ENCODE measurements at places on chromosomes 12 and 14.

DNA sequence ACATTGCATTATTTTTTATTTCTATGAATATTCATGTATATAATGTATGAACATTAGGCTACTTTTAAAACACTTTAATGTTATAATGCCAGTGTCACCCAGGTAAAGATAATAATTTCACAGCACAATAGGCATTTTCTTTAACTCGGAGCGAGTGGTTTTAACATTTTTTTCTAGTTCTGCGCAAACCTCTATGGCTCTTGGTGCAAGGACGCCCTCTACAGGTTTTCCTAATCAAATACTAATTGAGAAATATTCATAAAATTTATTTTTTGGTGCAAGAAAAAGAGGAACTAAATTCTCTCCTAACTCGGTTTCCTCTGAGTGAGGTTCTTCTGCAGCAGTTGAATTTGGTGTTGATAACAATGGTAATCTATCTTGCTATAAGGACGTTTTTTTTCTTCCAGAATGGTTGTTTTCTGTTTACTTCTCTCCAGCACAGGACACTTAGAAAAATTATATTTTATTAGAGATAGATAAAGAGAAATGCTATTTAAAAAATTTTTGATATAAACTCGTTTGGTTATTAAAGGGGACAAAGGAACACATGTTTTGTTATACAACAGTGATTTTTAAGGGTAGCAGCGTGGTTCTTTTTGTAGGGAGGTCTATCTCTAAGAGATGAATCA is 2.4 kb upstream of the WIF1 start:
- H3K4me1 ChIP-seq = peaks cover 9% of the 10 kb centered on the region
- no peak overlapping the region for H3K27ac ChIP-seq
- no peaks in the 10 kb centered on the region for H3K36me3 ChIP-seq
- H3K4me3 ChIP-seq = no peak overlapping the region

GRCh38 chr14:64681796-64682710 is 22.2 kb upstream of the PLEKHG3 start:
- no peak overlapping the region for H3K4me3 ChIP-seq
- DNase-seq = no peak
- H3K27me3 ChIP-seq = peaks cover 4% of the 10 kb centered on the region
- H3K27ac ChIP-seq = no peak overlapping the region

GRCh38 chr12:65535946-65536345 is 257.5 kb downstream of the MSRB3 start:
- DNase-seq = no peak
- H3K27ac ChIP-seq = no peak overlapping the region
- H3K27me3 ChIP-seq = no peaks in the 10 kb centered on the region
- H3K4me1 ChIP-seq = no peaks in the 10 kb centered on the region
- H3K36me3 ChIP-seq = no peaks in the 10 kb centered on the region

GRCh38 chr14:81449114-81449513 is 49.0 kb upstream of the STON2 start:
- no peaks in the 10 kb centered on the region for H3K36me3 ChIP-seq
- no peak overlapping the region for H3K4me3 ChIP-seq
- H3K4me1 ChIP-seq = no peaks in the 10 kb centered on the region
- H3K27ac ChIP-seq = no peak overlapping the region
- no peak for DNase-seq

DNA sequence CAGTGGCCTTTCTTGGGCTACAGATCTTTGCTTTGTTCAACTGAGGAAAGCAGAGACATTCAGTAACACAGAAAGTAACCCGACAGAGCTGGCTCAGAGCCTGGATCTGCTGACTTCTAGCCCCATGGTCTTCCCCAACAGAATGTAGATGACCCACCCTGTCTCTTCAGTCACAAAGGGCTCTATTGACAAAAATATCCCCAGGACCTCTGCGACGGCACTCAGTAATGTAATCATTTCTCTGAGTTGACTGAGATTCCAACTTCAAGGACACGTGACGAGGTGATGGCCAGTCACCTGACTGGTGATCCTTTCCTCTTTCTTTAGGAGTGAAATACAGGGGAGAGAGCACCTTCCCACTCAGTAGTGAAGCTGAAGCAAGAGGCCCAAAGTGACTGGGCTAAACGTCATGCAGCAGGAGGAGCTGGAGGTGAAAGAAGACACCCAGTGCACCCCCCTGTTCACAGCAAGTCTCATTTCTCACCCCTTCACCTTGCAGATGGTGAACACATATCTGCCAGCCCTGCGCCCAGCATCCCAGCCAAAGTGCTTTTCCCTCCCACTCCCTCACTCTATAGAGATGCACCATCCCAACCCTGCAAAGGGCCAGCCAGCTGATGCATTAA is 179.2 kb upstream of the EGLN3 start:
- H3K36me3 ChIP-seq = no peaks in the 10 kb centered on the region
- H3K4me3 ChIP-seq = no peak overlapping the region
- no peak for DNase-seq
- no peaks in the 10 kb centered on the region for H3K4me1 ChIP-seq
- H3K27me3 ChIP-seq = no peaks in the 10 kb centered on the region

DNA sequence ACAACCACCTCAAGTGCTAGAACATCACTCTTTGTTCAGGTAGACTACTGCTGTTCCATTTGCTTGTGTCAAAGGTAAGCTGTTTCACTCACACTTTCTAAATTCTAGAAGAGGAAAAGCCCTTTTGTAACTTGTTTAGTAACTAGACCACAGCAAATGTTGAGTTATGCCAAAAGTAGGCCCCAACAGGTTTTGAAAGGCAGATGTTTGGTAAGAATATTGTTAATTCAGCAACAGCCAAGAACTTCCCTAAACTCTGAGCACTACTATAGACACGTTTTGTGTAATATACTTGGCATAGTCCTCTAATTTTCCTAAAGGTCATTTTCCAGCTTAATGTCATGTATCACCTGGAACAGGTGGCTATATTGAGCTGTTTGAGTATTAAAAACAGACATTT is 79.0 kb downstream of the DCAF5 start:
- H3K27ac ChIP-seq = no peak overlapping the region
- no peak for DNase-seq
- no peaks in the 10 kb centered on the region for H3K4me1 ChIP-seq
- H3K4me3 ChIP-seq = no peak overlapping the region
- H3K36me3 ChIP-seq = peaks cover 55% of the 10 kb centered on the region

DNA sequence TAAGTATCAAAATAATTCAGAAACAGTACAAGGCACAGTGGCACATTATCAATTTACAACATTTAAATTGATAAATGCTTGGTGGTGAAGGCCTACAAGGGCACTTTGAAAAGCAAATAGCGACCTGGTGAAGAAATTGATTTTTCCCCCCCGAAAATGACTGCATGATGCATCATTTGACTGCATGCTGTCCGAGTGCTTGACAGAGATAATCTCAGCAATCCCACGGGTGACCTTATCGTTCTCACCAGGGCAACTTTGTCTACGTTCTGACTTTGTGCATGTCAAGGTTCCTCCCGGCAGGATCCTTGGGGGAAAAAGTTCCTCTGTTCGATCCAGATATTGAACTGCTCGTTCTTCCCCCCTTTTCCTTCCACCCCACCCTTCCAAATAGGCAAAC is 384.8 kb downstream of the EGLN3 start:
- no peaks in the 10 kb centered on the region for H3K4me1 ChIP-seq
- H3K36me3 ChIP-seq = no peaks in the 10 kb centered on the region
- H3K27me3 ChIP-seq = no peaks in the 10 kb centered on the region
- no peak overlapping the region for H3K27ac ChIP-seq

DNA sequence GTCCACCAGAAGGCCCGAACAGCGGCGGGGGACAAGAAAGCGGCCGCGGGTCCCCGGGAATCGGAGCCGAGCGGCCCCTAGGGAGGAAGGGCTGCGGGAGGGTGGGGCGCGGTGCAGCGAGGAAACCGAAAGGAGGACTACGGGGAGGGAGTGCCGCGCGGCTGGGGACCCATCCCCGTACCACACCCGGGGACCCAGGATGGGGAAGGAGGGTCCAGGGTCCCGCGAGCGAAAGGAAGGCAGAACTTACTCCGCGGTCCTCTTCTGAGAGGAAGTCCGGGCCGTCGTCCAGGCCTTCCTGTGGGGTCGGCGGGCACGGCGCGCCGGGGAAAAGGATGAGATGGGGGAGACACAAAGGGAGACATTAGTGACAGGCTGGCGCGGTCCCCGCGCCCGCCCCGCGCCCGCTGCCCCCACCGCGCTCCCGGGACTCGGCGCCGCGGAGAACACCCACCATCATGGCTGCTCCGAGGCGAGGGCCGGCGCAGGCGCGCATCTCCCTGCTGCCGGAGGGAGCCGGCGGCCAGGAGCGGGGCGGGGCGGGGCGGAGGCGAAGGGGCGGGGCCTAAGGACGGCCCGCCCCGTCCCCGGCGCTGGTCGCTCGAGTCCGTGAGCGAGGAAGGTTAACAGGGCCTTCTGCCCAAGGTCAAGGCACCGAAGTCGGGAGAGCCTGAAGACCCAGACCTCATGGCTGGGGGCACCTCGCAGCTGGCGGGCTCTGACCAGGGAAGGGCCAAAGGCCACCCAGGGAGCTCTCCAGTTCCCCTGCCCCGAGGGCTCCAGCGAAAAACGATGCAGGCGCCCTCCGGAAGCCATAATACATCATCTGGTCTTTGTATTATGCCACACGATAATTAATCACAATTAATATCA is at the start of gene SNX6:
SNX6 (minus strand) TSS at position 492 of the 873 bp plus-strand sequence; CDS start at position 460, 32 bp downstream.
- H3K4me3 ChIP-seq = peak within 1 kb of the TSS; percentile 93
- peaks cover 5% of the 10 kb centered on the region for H3K36me3 ChIP-seq
- peak; percentile 82 for DNase-seq

- no peak for DNase-seq
- no peaks in the 10 kb centered on the region for H3K27me3 ChIP-seq
- no peaks in the 10 kb centered on the region for H3K36me3 ChIP-seq
- H3K4me3 ChIP-seq = no peak overlapping the region
- H3K27ac ChIP-seq = no peak overlapping the region
Observed at GRCh38 chr12:101490286-101490920, 15.3 kb downstream of the SPIC start.

- peak overlapping the region; percentile 60 for H3K4me3 ChIP-seq
- H3K27ac ChIP-seq = peak overlapping the region; percentile 67
- H3K27me3 ChIP-seq = no peaks in the 10 kb centered on the region
- H3K36me3 ChIP-seq = no peaks in the 10 kb centered on the region
- no peak for DNase-seq
- peaks cover 59% of the 10 kb centered on the region for H3K4me1 ChIP-seq
Observed at GRCh38 chr14:22887260-22887989, 4.4 kb downstream of the REM2 start.

- no peak for DNase-seq
- H3K4me1 ChIP-seq = no peaks in the 10 kb centered on the region
- no peak overlapping the region for H3K4me3 ChIP-seq
- no peaks in the 10 kb centered on the region for H3K27me3 ChIP-seq
Observed at GRCh38 chr12:87405918-87406317, 623.3 kb downstream of the C12orf50 start.

DNA sequence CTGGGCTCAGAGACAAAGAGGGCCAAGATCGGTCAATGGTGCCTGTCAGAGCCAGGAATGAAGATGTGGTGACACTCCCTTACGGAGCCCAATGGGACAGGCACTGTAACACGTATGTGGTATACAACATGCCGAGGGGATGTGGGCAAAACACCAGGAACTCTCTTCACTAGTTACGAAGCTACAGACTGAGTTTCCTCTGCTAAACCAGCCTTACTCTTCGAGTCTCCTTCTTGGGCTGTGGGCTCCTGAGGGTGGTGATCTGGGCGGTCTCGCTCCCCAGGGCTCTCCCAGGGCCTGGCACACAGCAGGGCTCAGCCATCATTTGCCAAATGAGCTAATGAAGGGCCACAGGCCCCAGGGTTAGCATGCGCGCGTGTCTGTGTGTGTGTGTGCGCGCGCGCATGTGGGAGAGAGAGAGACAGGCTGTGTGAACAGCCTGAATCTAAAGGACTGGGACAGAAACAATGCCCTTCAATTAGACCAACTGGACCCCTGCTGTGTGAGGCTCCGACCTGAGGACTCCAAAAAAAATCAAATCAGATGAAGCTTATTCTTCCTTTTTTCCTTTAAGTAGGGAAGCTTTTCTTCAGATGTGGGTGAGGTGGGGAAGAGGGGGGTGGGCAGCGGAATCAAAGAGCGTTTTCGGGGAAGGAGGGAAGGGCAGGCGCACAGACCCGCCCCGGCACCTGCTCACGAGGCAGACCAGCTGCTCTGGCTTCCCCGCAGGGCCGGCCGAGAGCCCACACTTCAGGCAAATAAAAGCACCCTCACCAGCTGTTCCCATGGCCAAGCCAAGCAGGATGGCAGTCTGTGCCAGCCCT is 42.5 kb downstream of the CCDC88C start:
- H3K36me3 ChIP-seq = peaks cover 51% of the 10 kb centered on the region
- DNase-seq = no peak
- H3K27me3 ChIP-seq = no peaks in the 10 kb centered on the region
- peak overlapping the region; percentile 19 for H3K4me3 ChIP-seq

GRCh38 chr12:21992823-21993222 is 51.6 kb upstream of the ABCC9 start:
- H3K4me1 ChIP-seq = no peaks in the 10 kb centered on the region
- no peaks in the 10 kb centered on the region for H3K36me3 ChIP-seq
- no peaks in the 10 kb centered on the region for H3K27me3 ChIP-seq

DNA sequence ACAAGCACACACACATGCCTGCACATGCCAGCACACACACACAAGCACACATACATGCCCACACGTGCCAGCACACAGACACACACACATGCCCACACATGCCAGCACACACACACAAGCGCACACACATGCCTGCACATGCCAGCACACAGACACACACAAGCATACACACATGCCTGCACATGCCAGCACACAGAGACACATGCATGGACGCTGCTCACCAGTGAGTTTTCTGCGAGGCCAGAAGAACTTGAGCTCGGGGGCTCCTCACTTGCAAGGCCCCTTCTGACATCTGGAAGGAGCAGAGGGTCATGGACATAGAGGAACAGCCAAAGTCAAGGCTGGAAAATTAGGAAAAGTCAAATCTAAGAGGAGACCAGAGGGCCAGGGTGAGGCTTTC is 61.2 kb upstream of the BCL11B start:
- no peak overlapping the region for H3K27ac ChIP-seq
- H3K4me1 ChIP-seq = no peaks in the 10 kb centered on the region
- H3K36me3 ChIP-seq = no peaks in the 10 kb centered on the region
- no peak for DNase-seq

GRCh38 chr12:1126091-1126490 is 135.1 kb downstream of the ERC1 start:
- no peaks in the 10 kb centered on the region for H3K27me3 ChIP-seq
- H3K27ac ChIP-seq = peak overlapping the region; percentile 44
- DNase-seq = no peak
- no peaks in the 10 kb centered on the region for H3K36me3 ChIP-seq
- H3K4me3 ChIP-seq = no peak overlapping the region

Data from T-cell (primary cell).